CD4-positive, alpha-beta T cell treated with Interleukin-2 at 100 ng/mL for 4 hours (primary cell): ENCODE measurements at places on chromosomes 5 and 9.

- DNase-seq, result no peak
These were observed 297.9 kb downstream of the EFNA5 start for GRCh38 chr5:107372723-107373450.

DNA sequence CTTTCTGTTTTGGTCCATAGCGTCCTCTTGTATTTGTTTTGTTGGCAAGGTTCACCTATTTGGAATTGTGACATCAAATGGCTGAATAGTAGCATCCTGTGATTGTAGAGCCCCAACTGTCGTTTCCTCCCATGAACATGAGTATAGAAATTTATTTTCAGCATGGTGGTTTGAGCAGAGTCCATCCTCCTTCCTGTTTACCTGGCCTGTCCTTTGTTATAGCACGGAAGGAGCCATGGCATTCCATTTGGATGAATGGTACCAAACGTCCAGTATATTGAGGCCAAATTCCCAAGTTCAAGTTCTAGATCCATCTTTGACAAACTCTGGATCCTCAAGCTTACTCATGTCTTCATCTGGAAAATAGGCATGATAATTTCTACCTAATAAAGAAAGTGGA is 16.8 kb downstream of the RASGRF2 start:
- DNase-seq, result no peak

GRCh38 chr5:118733394-118733793 is 255.0 kb downstream of the DTWD2 start:
- DNase-seq, result no peak

DNA sequence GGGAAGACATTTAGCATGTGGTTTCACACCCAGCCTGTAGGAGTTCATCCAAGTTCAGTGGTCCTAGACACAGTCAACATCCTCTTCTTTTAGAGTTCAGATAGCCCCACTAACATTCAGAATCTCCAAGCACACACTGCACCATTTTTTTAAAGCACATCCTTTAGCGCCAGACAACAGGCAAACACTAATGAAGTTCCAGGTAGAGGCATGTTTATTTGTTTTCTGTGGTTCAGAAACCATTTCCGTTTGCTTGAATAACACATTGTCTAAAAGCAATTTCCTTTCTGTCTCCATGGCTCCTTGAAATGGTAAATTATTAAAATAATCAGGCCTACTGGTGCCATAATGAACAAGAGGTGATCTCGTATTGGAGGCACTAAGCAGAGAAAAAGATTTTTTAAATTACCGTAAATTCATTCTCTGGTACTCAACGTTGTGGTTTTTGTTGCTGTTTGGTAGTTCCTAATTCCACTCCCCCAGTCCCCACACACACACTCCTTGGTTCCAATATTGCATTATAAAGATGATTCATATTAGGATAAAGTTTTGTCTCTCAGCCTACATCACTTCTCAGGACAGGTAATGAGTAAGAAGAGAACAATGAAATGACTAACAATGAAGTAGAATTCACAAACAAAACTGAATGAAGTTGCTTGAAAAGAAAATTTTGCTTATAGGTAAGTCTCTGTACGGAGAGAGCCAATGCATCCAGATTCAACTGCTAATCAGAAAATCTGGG is 153.1 kb downstream of the PCSK1 start:
- DNase-seq, result no peak

DNA sequence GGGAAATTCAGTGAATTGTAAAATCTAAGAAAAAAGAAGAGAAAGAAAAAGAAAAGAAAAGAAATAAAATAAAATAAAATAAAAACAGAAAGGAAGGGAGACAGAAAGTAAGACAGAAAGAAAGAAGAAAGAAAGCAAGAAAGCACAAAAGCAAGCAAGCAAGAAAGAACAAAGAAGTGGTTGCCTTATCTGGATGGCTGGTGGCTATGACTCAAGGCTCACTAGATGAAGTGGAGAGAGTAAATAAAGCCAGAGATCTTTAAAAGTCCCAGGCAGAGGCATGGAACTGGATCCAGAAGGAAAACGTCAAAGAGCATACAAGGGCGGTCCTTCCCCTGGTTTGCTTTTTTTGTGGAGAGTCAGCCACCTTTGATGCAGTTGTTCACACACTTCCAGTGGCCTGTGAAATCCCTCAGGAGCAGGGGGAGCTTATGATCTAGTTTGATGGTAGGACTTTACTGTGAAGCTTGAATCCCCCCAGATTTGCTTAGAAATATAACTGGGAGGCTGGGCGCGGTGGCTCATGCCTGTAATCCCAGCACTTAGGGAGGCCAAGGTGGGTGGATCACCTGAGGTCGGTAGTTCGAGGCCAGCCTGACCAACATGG is 176.7 kb upstream of the HMHB1 start:
- no peak for DNase-seq

GRCh38 chr5:15499528-15500324 is at the start of gene FBXL7:
TSS of gene FBXL7 (plus strand) at chr5:15500180.
- no peak for DNase-seq

GRCh38 chr5:73170522-73170921 is 2.5 kb upstream of the TMEM174 start:
- DNase-seq, result peak; percentile 31

GRCh38 chr9:97970165-97970564 is 13.0 kb upstream of the ANP32B start:
- DNase-seq, result no peak

DNA sequence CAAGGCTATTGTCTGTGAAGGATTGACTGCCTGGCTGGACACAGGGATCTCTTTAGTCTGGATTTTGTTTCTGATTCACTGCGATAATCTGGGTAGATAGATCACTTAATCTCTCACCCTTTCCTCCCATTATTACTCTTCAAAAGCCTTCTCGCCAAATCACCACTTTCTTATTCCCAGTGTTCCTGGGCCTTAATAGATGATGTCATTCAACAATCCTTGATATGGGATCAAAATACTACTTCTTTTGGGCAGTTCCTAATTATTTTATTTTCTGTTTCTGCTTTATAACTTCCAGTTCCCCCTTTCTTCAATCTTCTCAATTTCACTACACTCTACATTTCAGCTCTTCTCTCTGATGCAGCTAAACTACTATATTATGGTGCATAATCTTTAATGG is 6.8 kb upstream of the CRHBP start:
- no peak for DNase-seq

DNA sequence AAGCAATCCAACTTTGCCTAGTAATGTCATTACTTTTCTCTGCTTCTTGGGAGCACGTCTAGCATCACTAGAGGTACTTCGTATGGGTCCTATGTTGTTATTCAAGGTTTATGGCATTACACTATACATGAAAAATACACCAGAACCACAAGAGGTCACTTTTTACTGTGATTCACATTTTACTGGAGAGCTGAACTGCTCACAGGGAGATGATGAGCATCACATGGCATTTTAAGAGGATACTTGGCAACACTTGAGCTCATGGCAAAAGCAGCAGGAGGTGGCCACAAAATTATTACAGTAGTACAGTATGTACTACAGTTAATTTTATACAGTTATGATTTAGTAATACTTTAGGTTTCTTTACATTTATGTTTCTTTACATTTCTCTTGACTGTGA is 223.4 kb downstream of the PARP8 start:
- DNase-seq, result no peak

GRCh38 chr5:60010328-60010727 is 116.8 kb upstream of the PDE4D start:
- DNase-seq, result no peak

- no peak for DNase-seq
These were observed 99.8 kb upstream of the VCAN start for GRCh38 chr5:83371726-83372125.

DNA sequence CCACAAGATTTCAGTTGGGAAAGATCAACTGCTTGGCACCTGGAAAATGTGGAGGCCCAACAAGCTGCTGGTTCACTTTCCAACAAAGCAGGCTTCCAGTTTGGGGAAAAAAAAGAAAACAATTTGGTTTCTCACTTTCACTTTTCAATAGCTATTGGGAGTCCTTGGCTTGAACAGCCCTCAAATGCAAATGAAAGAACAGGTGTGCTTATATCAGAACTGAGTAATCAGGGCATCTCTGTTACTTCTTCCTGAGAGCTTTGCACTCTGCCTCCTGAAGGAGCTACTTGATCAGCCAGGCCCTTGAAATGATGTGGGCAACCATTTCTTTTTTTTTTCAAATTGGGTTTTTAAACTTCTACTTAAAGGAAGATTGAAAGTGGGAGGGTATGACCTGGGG is 73.5 kb downstream of the MFAP3 start:
- DNase-seq, result no peak

DNA sequence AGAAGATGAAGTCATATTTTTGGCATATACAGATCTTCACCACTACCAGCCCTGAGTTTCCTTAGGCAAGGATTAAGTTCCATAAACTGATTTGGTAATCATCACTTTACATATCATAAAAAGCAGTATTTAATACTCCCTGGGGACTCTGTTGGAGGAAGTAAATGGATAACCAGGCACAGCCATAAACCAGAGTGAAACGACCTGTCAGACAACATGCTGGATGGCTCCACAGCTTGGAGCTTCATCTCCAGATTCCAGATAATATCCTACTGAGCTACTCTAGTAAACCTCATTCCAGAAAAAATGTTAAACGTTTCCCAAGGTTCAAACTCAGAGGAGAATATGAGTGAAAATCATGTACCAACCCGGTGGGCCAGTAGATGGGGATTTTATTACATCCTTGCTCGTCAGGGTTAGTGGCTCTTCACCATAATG is 109.2 kb downstream of the BASP1 start:
- no peak for DNase-seq

GRCh38 chr9:111533099-111533790 is 8.3 kb downstream of the ZNF483 start:
- no peak for DNase-seq

DNA sequence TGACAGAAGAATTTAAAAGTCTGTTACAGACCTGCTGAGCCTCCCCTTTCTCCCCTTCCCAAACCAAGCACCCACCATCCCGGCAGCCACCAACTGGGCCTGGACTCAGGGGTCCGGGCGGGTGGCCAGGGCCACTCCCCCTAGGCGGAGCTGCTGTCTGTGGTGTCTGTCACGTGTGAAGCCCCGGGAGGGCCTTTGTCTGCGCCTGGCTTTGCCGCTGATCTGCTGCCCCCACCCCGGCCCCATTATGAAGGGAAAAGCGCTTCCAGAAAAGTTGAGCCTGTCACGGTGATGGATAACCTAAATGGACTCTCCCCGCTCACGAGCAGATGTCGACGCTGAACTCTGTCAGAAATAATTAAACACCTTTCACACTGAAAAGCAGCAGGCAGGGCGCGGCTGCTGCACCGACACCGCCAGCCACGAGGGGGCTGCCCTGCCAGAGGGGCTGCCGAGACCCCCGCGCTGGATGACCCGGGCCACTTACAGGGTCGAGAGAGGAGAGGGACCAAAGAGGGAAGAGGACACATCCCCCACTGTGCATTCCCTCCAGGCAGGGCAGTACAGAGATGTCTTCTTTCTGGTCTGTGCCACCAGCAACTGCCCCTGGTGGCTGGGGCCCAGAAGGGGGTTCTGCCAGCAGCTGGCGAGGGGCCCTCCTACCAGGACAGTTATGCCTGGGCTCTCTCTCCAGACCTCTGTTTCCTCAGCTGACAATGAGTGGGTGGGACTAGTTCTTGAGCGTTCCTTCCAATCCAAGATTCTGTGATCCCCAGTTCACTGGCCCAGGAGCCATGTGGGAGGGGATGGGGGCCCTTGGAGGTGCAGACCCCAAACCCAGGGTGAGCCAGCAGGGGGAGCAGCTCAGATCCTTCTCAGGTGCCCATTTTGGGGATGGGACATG is 36.0 kb upstream of the BARHL1 start:
- no peak for DNase-seq

- no peak for DNase-seq
These were observed 92.6 kb upstream of the IRX4 start for GRCh38 chr5:1975406-1975715.

GRCh38 chr9:132409828-132410528 is at the start of gene CFAP77:
TSS of gene CFAP77 (plus strand) at chr9:132410211. CDS start at chr9:132410272, 61 bp downstream.
- peak; percentile 40 for DNase-seq

- DNase-seq, result no peak
These were observed 128.0 kb downstream of the MPDZ start for GRCh38 chr9:13151489-13151888.

DNA sequence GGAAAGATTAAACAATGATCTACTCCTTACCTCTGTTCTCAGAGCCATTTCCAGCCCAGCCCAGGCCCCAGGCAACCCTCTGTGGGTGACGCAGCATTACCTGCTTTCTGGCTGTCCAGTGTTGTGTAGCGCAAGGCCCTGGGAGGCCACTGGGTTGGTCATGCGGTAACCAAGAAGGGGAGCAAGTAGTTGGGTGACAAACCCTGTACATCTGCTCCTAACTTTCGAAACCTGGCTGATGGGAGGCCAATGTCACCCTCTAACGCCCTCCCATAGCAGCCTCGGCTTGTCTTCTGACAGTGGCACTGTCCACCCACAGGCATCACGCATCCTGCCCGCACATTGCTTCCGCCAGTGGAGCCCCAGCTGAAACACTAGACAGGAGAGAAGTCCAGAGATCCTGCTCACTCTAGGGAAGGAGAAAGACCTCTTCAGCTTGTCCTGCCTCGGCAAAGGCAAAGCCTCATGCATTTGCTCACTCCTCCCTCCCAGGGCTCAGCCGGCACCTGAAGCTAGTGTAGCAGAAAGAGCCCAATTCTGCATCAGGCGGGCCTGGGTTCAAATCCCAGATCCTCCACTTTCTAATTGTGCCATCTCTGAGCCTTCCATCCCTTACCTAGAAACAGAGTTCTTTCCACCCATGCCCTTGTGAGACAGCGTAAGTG is 94.6 kb downstream of the ADAMTS2 start:
- DNase-seq, result no peak

DNA sequence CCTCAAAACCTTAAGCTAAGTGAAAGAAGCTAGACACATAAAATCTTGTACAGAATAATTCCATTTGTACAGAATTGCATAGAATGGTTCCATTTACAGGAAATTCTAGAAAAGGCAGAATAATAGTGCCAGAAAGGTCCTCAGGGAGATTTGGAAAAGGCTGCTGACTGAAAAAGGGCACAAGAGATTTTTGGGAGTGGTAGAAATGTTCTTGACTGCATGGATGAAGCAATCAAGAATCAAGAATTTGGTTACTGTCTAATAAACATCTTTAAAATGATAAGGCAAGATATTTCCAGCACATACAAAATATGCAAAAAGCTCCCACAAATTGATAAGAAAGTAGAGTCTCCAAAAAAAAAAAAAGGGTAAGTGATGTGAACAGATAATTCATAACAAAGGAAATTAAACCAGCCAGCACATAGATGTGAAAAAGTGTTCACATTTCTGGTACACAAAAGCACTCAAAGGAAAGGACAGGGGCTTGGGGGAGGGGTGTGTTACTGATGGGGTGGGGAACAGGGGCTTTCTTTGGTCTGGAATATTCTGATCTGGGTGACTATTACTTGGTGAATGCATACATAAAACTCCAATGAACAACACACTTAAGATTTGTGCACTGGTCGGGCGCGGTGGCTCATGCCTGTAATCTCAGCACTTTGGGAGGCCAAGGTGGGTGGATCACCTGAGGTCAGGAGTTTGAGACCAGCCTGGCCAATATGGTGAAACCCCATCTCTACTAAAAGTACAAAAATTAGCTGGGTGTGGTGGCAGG is 85.2 kb downstream of the SHC3 start:
- no peak for DNase-seq

DNA sequence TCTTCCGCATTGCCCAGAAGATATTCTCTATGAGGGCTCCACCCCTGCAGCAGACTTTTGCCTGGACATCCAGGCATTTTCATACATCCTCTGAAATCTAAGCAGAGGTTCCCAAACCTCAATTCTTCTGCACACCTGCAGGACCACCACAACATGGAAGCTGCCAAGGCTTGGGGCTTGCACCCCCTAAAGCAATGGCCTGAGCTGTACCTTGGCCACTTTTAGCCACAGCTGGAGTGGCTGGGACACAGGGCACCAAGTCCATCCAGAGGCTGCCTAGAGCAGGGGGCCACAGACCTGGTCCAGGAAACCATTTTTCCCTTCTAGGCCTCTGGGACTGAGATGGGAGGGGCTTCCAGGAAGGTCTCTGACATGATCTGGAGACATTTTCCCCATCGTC is 60.7 kb downstream of the ADAMTSL1 start:
- DNase-seq, result no peak
